ENCODE measurements at places on chromosomes 6 and 20.

GRCh38 chr6:13139119-13139518 is 189.2 kb downstream of the TBC1D7 start:
- no peak for DNase-seq

DNA sequence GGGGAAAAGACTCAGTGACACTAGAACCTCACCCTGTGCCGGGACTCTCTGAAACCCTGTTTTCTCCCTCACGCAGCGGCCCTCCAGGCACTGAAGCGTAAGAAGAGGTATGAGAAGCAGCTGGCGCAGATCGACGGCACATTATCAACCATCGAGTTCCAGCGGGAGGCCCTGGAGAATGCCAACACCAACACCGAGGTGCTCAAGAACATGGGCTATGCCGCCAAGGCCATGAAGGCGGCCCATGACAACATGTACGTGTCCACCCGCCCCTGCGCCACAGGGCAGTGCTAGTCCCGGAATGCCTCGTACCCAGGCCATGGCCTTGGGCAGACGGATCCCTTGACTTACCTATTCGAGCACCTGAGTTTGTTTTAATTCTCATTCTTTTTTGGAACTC is 37.2 kb downstream of the CHMP4B start:
- DNase-seq: no peak

- no peak for DNase-seq
Measured at GRCh38 chr6:170062209-170062914, 228.5 kb downstream of the DLL1 start.

GRCh38 chr20:53069132-53069531 is 97.0 kb downstream of the TSHZ2 start:
- no peak for DNase-seq

All from KG1 (cell line).